ENCODE measurements at places on chromosomes 7 and 10.

DNA sequence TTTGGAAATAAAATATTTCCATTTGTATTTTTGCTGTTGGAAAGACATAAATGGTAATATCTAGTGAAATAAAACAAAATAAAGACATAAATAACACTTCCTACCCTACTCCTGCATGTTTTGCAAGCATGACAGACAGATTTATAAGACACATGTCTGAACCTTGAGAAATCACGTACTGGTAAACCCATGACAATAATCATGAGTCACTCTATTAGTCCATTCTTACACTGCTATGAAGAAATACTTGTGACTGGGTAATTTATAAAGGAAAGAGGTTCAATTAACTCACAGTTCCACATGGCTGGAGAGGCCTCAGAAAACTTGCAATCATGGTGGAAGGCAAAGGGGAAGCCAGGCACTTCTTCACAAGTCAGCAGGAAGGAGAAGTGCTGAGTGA, 942.2 kb downstream of the REEP3 start:
- DNase-seq: no peak

GRCh38 chr10:84018826-84019225, 120.5 kb upstream of the GHITM start:
- DNase-seq: no peak

GRCh38 chr7:94045581-94045980, 41.4 kb upstream of the BET1 start:
- peak; percentile 46 for DNase-seq

DNA sequence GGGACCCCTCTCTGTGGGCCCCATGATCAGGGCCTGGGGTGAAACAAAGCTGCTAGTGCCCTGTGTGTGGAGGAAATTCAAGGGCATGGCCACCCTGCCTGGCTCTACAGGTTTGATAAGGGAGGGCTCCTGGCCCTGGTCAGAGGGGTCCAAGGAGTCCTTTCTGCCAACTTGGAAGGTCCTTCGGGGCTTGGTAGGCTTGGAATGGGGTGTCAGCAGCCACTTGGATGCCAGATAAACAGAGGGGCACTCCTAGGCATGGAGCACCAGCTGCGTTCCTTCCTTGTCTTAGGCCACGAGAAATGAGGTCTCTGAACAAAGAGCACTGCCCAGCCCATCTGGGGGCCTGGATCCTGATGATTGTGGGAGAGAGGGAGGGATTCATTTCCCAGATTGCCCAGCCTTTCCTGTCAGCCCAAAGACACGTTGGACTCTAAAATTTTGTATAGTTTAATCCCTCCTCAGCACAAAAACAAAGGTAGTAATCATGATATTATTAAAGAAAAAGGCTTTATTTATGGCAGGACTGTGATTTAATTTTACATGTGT, 5.1 kb downstream of the MTURN start:
- DNase-seq: no peak

DNA sequence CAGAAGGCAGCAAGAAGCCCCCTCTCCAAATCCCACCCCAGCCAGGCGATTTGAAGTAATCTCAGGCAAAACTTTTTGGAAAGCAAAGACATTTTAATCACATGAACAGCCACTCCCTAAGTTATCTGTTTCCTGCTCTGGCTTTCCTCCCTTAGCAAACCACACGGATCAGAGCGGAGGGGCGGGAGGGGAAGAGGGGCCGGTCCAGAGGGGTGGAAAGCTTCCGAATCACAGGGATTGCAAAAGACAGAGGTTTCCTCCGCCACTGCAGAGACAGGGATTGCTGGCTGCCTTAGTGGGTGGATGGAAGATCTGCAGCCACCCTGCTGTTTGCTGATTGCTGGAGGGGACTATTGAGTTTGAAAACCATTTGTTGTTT, 41.2 kb downstream of the ZCCHC24 start:
- peak; percentile 64 for DNase-seq

GRCh38 chr10:129725011-129725410, 239.1 kb downstream of the EBF3 start:
- DNase-seq: no peak
